Hippocampal formation (tissue), 2 donors: ENCODE measurements at places on chromosomes 4 and X.

- DNase-seq, result no peak
Observed at GRCh38 chr4:107951551-107951950, 20.2 kb downstream of the CYP2U1 start.

GRCh38 chr4:174214101-174214878, 69.2 kb downstream of the FBXO8 start:
- DNase-seq, result no peak

DNA sequence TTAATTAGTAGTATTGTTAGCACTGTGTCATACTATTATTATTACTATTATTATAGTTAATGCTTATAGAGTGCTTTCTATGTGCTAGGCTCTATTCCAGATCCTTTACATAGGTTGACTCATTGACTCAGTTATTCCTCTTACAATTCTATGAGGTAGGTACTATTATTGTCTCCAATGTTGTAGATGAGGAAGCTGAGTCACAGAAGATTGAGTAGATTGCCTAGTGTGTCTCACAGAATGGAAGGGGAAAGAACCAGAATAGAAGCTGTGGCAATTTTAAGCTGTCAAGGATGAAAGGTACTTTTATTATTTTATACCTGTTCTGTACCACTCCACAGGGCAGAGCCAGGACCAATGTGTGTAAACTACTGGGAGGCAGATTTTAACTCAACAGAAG, 1.9 kb upstream of the TCEAL1 start:
- DNase-seq, result no peak

DNA sequence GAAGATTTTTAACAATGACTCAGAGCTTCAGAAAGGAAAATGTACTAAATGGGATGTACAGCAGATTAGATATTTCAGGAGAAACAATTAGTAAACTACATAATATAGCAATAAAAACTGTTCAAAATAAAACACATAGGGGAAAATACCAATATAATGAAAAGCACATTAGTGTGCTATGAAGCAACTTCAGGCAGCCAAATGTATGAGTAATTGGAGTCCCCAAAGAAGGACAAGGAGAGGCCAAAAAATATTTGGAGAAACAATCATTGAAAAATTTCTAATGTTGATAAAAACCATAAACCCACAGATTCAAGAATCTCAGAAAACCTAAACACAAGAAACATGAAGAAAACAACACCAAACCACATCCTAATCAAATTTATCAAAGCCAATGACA, 129.3 kb upstream of the CHRDL1 start:
- DNase-seq, result no peak

GRCh38 chr4:20859097-20859781, 159.0 kb downstream of the PACRGL start:
- no peak for DNase-seq

- no peak for DNase-seq
Observed at GRCh38 chr4:126794363-126794762, 838.4 kb upstream of the INTU start.

- no peak for DNase-seq
Observed at GRCh38 chr4:111274486-111274885, 651.6 kb upstream of the PITX2 start.

GRCh38 chrX:139877710-139878414, 55.0 kb downstream of the ATP11C start:
- no peak for DNase-seq

- no peak for DNase-seq
Observed at GRCh38 chr4:122762520-122762919, 30.0 kb downstream of the BBS12 start.

DNA sequence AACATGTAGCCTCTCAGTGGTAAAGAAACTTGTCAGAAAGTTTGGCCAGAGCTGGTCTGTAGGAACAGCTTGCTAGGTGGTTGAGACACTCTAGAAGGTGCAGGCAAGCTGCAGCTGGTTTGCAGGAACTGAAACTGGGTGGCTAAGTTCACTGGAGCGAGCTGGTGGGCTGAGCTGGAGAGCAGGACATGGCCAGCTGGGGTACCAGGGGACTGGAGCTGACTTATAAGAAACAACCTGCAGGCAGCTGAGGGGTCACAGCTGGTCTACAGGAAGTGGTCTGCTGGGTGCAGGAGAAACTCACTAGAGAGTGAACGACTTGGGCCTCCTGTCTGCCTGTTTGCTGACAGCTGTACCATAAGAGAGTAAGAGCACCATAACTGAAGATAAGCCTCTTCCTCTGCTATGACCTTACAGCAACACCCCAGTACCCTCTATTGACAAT, 157.1 kb upstream of the LNX1 start:
- DNase-seq, result peak; percentile 5

- DNase-seq, result no peak
Observed at GRCh38 chrX:117400839-117401238, 715.8 kb downstream of the KLHL13 start.
